ENCODE measurements at places on chromosomes 7 and 10. TPM values are rescaled to one million over a fixed set of nuclear protein-coding genes. Genes with fewer than 3 reads are reported as not detected.

GRCh38 chr7:54882694-54883093 lies 123.7 kb upstream of the SEC61G start:
- DNase-seq = no peak

Gene LIPN
- polyA plus RNA-seq = not detected

- DNase-seq = no peak
Observed at GRCh38 chr7:159023746-159024145, 120.9 kb downstream of the VIPR2 start.

DNA sequence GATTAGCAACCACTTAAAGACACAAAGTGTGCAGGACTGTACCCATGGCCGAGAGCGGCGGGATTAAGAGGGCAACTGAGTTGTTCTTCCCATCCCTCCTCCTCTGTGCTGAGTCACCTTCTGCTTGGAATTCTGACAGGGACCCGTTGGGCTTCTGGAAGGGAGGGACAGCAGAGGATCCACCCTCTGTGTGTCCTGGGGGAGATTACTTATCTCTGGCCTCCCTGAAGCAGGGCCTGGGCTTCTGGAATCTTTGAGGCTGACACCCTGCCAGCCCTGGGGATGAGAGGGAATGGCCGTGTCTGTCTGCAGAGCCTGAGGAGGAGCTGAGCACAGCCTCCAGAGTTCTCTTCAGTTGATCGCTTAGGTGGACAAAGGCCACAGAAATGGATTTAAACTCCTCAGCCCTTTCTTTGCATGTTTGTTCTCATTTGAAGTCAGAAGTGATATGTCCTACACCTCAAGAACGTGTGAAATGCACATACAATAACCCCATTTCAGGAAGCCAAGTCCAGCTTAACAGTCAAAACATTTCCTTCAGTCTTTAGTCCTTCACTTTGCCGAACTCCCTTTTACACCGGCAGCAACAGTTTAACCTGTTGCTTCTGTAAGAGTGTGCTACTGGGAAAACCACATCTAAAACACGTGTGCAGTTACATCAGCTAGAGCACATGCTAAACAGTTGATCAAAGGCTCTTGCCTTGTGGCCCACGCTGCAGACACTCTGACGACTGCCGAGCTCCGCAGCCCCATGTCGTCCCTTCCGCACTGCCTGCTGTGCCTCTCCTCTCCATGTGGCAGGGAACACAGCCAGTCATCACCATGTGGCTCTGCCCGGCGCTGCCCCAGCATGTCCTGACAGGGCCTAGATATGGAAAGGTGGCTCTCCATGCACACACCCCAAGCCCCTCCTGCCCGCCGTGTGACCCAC lies 55.7 kb downstream of the IKZF1 start:
- DNase-seq = peak; percentile 24

GRCh38 chr10:56991591-56992069 lies 630.6 kb upstream of the ZWINT start:
- DNase-seq = no peak

GRCh38 chr7:95845007-95845406 lies 72.7 kb downstream of the DYNC1I1 start:
- DNase-seq = no peak

Gene SNX8
- 98.0 TPM for polyA plus RNA-seq

Gene HEPACAM2
- 15.0 TPM for polyA plus RNA-seq

GRCh38 chr10:71845410-71846405 lies 5.3 kb downstream of the PSAP start:
- DNase-seq = no peak

DNA sequence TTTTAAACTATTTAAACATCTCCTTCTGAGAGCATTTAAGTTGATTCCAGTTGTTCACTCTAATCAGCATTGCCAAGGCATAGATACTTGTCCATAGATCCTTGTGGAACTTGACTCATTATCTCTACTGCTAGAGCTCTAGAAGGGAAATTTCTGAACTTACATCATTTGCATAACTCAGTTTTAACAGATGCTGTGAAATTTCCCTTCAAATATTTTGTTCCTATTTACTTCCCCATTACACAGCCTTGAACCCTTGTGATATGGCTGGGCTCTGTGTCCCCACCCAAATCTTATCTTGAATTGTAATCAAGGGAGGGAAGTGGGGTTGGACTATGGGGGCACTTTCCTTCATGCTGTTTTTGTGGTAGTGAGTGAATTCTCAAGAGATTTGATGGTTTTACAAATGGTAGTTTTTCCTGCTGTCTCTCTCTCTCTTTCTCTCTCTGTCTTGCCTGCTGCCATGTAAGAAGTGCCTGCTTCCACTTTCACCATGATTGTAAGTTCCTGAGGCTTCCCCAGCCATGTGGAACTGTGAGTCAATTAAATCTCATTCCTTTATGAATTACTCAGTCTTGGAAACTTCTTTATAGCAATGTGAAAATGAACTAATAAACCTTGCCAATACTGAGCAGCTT lies 25.4 kb downstream of the INSIG1 start:
- no peak for DNase-seq

Gene ACBD7
- polyA plus RNA-seq = 0.38 TPM

DNA sequence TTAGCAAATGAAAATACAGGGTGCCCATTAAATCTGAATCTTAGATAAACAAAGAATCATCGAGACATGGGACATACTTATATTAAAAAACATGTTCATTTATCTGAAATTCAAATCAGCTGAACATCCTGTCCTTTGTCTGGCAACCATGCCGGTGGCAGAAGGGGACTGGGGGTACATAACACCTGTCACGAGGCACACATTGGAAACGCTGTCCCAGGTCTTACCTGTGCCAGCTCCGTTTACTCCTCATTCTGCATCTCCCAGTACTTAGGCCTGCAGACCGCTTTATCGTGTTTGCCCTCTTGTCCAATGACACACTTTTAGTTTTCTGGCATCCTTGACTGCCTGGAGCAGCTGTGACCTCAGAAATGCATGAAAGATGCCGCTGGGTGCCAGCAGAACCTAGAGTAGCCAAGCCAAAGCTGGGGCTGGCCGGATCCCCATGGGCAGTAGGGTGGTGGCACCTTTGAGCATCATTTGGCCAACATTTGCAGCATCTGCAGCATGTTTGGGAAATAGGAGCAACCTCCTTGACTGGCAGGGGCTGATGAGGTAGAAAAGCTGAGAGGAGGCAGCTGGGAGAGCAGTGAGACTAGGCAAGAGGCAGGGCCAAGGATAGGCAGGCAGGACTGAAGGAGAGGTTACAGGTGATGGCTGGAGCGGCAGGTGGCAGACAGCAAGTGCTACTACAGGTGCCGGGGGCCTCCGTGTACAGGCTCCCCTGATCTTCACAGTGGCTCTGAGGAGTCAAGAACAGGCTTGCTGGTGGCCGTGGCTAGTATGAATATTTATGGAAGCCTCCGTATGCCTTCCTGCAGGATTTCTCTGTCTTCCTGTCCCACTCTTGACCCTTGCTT lies 62.3 kb upstream of the BTBD16 start:
- no peak for DNase-seq

DNA sequence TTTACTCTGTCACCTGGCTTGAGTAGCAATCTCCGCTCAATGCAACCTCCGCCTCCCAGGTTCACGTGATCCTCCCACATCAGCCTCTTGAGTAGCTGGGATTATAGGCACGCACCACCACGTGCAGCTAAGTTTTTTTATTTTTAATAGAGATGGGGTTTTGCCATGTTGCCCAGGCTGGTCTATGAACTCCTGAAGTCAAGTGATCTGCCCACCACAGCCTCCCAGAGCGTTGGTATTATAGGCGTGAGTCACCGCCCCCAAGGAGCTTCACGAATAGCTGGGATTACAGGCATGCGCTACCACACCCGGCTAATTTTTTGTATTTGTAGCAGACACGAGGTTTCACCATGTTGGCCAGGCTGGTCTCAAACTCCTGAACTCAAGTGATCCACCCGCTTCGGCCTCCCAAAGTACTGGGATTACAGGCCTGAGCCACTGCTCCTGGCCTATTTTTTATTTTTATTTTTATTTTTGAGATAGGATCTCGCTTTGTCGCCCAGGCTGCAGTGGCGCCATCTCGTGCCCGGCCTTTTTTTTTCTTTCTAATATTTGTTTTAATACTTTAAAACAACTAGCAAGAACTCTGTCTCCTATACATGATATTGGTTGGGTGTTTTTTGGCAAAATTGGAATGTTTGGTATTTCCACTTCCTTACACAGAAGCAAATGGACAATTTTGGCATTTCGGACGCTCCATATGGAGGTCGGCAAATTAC lies 1.1 kb downstream of the EFCAB10 start:
- DNase-seq = no peak

- no peak for DNase-seq
Observed at GRCh38 chr7:138796038-138796615, 1.7 kb upstream of the TMEM213 start.

Gene CTAGE6
- polyA plus RNA-seq = not detected

DNA sequence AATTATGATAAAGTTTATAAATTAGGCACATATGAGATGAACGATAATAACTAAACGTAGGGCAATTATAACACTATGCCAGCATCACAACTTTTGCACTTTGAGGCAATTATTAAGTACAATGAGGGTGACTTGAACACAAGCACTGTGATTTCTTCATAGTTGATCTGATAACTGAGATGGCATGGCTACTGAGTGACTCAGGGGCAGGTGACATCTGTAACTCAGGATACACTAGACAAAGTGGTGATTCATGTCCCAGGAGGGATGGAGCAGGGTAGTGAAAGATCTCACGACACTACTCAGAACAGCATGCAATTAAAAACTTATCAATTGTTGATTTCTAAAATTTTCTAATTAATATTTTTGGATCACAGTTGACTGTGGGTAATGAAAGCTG lies 98.3 kb upstream of the ARHGAP21 start:
- peak; percentile 56 for DNase-seq

DNA sequence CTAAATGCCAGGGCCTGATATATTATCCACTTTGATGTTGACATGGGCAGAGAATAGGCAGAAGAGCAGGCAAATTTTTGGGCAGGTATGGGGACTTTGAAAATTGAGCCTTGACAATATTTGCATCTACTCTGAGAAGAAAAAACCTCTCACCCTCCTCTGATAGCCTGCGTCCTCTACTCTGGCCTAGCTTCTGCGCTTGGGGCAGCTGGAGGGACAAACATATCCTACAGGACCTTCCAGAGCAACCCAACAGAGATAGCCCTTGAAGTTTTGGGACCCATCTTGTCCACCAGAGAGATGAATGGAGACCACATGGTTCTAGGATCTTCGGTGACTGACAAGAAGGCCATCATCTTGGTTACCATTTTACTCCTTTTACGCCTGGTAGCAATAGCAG lies at the start of gene TAS2R60:
Gene TAS2R60 (plus strand): TSS at position 301 of the 400 bp plus-strand sequence. CDS start 0 bp downstream, at position 301.
- DNase-seq = no peak

Gene NUDT13
- 1.9 TPM for polyA plus RNA-seq

Gene BLOC1S2
- polyA plus RNA-seq = 46.7 TPM

GRCh38 chr7:157573244-157573643 lies 236.4 kb downstream of the DNAJB6 start:
- no peak for DNase-seq

DNA sequence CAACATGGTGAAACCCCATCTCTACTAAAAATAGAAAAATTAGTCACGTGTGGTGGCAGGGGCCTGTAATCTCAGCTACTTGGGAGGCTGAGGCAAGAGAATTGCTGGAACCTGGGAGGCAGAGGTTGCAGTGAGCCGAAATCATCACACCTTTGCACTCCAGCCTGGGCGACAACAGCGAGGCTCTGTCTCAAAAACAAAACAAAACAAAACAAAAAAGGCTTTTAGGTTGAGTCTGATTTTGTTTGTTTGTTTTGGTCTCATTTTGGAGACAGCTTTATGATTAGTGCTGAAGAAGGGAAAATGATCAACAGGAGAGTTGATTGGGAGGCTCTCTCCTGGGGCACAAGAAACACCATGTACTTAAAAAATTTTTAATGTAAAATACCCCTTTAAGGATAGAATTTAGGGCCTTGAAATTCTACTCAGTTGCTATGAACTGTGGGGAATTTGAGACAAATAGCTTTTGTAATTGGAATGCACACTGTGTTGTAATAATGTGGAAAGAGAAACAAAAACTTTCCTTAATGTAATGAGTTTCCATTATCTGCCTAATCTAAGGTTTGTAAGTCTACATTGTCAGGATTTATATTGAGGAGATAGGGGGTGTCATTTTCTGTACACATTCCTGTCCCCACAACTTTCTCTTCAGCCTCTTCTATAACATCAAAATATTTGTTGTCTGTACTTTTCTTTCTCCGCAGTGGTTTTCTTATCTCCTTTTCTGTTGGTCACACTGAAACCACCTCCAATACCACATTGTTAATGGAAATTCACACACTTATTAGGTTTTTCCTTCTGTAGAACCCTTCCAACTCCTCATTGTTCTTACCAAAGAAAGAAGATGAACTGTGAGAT lies 41.3 kb downstream of the ARID5B start:
- DNase-seq = no peak

DNA sequence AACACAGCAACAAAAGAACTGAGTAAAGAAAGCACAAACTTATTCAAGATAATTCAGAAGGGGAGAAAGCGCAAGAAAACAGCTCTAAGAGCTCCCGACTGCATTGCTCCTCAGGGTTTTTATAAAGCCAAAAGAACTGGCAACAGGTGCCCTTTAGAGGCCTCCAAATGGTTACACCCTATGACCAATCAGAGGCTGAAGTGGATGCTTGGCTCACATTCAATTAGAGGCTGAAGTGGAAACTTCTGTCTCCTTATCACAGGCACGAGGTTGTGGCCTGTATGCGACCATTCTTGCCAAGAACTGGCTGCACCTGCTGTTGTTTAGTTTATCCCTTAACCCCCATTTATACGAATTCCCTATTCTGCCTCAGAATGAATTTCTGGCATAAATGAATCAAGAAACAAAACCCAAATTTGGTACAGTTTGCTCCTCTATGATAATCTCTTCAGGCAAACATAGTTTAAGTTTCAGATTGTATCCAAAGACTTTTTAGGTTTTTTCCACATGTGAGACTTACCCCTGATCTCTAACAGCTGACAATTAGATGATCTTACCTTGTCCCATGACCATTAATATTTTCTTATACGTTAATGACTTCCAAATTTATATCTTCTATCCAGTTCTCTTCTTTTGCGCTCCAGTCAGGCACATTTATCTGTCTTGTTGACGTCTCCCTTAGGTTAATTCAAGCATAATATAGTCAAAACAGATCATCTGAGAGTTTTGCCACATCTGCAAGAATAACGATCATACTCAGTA lies 504.8 kb downstream of the NXPH1 start:
- DNase-seq = no peak

GRCh38 chr10:110223298-110223925 lies 16.0 kb downstream of the MXI1 start:
- DNase-seq = no peak

Gene SPDYE9
- polyA plus RNA-seq = 0.38 TPM

- no peak for DNase-seq
Observed at GRCh38 chr10:96208271-96208670, 63.1 kb downstream of the BLNK start.

Gene COBL
- 8.6 TPM for polyA plus RNA-seq

- no peak for DNase-seq
Observed at GRCh38 chr7:98130959-98131358, 24.3 kb downstream of the LMTK2 start.

- no peak for DNase-seq
Observed at GRCh38 chr7:1521456-1521855, 9.0 kb upstream of the MAFK start.

Gene SH2D4B
- not detected for polyA plus RNA-seq

GRCh38 chr10:123442901-123443300 lies 223.3 kb upstream of the GPR26 start:
- no peak for DNase-seq

GRCh38 chr7:155705623-155706360 lies 61.3 kb downstream of the RBM33 start:
- no peak for DNase-seq

Gene USP6NL
- 14.9 TPM for polyA plus RNA-seq
